ENCODE measurements at places on chromosomes 7 and 10. TPM values are rescaled to one million over a fixed set of nuclear protein-coding genes. Genes with fewer than 3 reads are reported as not detected.

Gene THSD7A
- 7.8 TPM for total RNA-seq

Gene CRHR2
- not detected for total RNA-seq

Gene FAM3C
- 52.0 TPM for total RNA-seq

Gene LRRTM3
- not detected for total RNA-seq

Gene C7orf57
- not detected for total RNA-seq

Gene RBP3
- not detected for total RNA-seq

Gene MPP7
- 10.7 TPM for total RNA-seq

Gene UBE2H
- 81.0 TPM for total RNA-seq

Gene ANKRD30A
- total RNA-seq: 1.3 TPM

All from omental fat pad (tissue), 4 donors.